ENCODE measurements at places on chromosomes 1 and 21. TPM values are rescaled to one million over a fixed set of nuclear protein-coding genes. Genes with fewer than 3 reads are reported as not detected.

Gene TRIM46
- total RNA-seq = 0.21 TPM

Gene FAM72D
- 0.13 TPM for total RNA-seq

Gene PSMB2
- total RNA-seq = 35.0 TPM

Gene SYT2
- total RNA-seq = not detected

Gene OPRD1
- total RNA-seq = not detected

Gene SPATC1L
- 11.0 TPM for total RNA-seq

Gene DNALI1
- 6.2 TPM for total RNA-seq

Gene MYBPH
- not detected for total RNA-seq

Gene CLDN8
- not detected for total RNA-seq

Gene GUCA2A
- not detected for total RNA-seq

Gene SPRR2E
- total RNA-seq = not detected

Gene KRTAP10-3
- not detected for total RNA-seq

Gene CD1C
- total RNA-seq = not detected

Gene LEFTY2
- 0.34 TPM for total RNA-seq

Gene FLG2
- not detected for total RNA-seq

Gene OR10K2
- total RNA-seq = not detected

Gene HES5
- total RNA-seq = 0.99 TPM

Gene TMEM200B
- 4.0 TPM for total RNA-seq

Gene S100A7A
- total RNA-seq = not detected

Gene ARTN
- 0.18 TPM for total RNA-seq

Gene MPZ
- total RNA-seq = 8.6 TPM

Gene HMCN1
- total RNA-seq = 22.3 TPM

Gene HLX
- total RNA-seq = 4.5 TPM

Gene PLA2G2C
- total RNA-seq = not detected

Data from left cardiac atrium (tissue), 4 donors.